Smooth muscle cell of the coronary artery (primary cell): ENCODE measurements at places on chromosomes 7 and 10. TPM values are rescaled to one million over a fixed set of nuclear protein-coding genes. Genes with fewer than 3 reads are reported as not detected.

PCBD1 gene
- total RNA-seq, result 30.6 and 34.3 TPM in 2 replicates

LOXL4 gene
- 18.6 and 122 TPM in 2 replicates for total RNA-seq

PTN gene
- 1.6 and 9.3 TPM in 2 replicates for total RNA-seq

LRRN3 gene
- total RNA-seq, result 0.47 and 2.5 TPM in 2 replicates

SLC13A4 gene
- 0.08 and 0.12 TPM in 2 replicates for total RNA-seq

NACAD gene
- total RNA-seq, result 0.47 and 1.3 TPM in 2 replicates

LIPM gene
- not detected in 2 replicates for total RNA-seq

MMRN2 gene
- 2.5 and 17.8 TPM in 2 replicates for total RNA-seq

ADIRF gene
- total RNA-seq, result 44.9 and 184 TPM in 2 replicates

GRID2IP gene
- total RNA-seq, result not detected in 2 replicates

LBX1 gene
- total RNA-seq, result not detected in 2 replicates

KCND2 gene
- 0.90 and 21.8 TPM in 2 replicates for total RNA-seq

TAS2R3 gene
- total RNA-seq, result 0.68 and 1.8 TPM in 2 replicates

CASTOR2 gene
- total RNA-seq, result 11.2 and 15.9 TPM in 2 replicates

CH25H gene
- 3.3 and 5.2 TPM in 2 replicates for total RNA-seq

MRPS24 gene
- total RNA-seq, result 82.7 and 98.8 TPM in 2 replicates

ERVW-1 gene
- not detected in 2 replicates for total RNA-seq
